ENCODE measurements at places on chromosomes 4 and X. TPM values are rescaled to one million over a fixed set of nuclear protein-coding genes. Genes with fewer than 3 reads are reported as not detected.

GRCh38 chrX:150203248-150203645 is 159.9 kb upstream of the MAMLD1 start:
- DNase-seq, result no peak

- peak; percentile 71 for DNase-seq
Observed at GRCh38 chr4:162163892-162164759, at the start of gene FSTL5. FSTL5 (minus strand) TSS chr4:162164000; CDS start chr4:162111396, 52,604 bp downstream.

DNA sequence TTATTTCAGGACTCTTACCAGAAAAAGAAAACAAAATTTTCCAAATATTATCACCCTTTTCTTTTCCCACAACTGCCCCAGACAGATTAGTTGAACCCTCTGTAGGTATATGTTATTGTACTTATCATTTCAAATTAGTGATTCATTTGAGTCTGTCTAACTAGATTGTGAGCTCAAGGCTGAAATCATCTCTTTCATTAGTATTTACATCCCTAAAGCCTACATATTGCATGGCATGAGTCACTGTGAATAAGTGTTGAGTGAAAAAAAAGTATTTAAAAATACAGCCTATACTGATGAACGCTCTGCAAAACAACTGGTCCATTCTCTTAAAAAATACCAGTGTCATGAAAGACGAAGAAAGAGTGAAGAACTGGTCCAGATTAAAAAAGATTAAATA is 3.9 kb downstream of the PAGE3 start:
- no peak for DNase-seq

The GPR82 gene
- 0.13 TPM for polyA plus RNA-seq

The FOXR2 gene
- not detected for polyA plus RNA-seq

DNA sequence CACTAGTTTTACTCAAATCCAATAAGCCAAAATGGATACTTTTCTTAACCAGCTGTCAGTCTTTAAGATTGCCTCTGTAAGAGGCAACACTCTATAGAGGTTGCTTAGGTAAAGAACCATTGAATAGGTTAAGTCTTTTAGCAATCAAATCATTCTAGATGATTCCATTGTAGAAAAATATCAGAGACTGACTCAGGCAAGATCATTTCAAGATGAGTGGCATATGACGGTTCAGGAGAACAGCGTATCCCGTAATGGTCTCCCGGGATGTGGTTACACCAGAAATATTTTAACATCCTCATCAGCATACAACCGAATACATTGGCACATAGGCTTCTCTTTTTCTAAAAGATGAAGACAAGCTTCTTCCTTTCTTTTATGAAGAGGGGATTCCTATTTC is 641.7 kb upstream of the AGA start:
- no peak for DNase-seq

DNA sequence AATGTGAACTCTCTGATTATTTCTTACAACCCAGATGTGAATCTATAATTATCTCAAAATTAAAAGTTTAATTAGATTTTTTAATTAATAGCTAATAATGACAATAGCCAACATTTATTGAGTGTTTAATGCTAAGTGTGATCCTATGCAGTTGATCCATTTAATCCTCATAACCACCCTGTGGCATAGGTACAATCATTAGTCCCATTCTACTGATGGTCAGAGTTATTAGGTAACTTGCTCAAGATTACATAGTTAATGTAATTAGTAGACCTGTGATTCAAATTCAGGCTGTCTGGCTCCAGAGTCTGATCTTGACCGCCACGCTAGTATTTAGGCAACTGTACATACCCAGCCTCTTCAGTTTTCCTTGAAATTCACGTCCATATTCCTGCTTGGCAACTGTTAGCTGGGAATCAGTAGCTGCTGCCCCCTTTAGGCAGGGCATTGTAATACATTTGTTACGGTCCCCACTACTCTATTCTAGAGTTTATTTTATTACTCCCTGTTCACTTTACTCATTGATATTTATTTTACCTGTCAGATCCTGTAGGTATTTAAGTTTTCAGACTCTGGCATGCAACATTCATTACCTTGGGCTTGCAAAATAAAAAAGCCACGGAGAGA is 20.6 kb upstream of the TEC start:
- DNase-seq, result no peak

The CCKAR gene
- polyA plus RNA-seq, result not detected

- no peak for DNase-seq
Observed at GRCh38 chr4:114225436-114225835, 246.0 kb upstream of the ARSJ start.

The MGARP gene
- polyA plus RNA-seq, result not detected

DNA sequence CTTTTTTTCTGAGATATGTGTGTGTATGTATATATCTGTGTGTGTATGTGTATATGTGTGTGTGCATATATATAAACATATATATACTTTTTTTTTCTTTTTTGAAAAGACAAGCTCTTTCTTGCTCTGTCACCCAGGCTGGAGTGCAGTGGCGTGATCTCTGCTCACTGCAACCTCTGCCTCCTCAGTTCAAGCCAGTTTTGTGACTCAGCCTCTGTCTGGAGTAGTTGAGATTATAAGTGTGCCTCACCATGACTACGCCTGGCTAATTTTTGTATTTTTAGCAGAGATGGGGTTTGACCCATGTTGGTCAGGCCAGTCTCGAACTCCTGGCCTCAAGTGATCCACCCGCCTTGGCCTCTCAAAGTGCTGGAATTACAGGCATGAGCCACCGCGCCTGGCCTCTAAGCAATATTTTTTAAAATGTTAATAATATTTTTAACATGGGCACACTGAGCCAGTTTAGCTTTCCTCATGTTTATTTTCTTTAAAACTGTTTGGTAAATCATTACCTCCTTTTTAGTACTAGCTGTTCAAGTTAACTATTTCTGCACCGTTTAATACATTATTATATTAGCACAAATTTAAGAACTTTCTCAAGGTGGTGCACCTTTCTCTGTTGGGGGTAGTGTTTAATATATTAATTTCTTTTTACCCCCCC is 33.3 kb downstream of the BBS12 start:
- DNase-seq, result no peak

- no peak for DNase-seq
Observed at GRCh38 chr4:77538144-77538543, 67.5 kb upstream of the CXCL13 start.

The ENOX2 gene
- polyA plus RNA-seq, result 11.9 TPM

GRCh38 chr4:79472036-79472435 is 64.0 kb upstream of the GK2 start:
- no peak for DNase-seq

GRCh38 chr4:36243355-36244256 is 708 bp downstream of the ARAP2 start:
- peak; percentile 47 for DNase-seq

GRCh38 chr4:100707786-100708185 is 190.0 kb upstream of the EMCN start:
- DNase-seq, result no peak

The CYLC1 gene
- not detected for polyA plus RNA-seq

- no peak for DNase-seq
Observed at GRCh38 chr4:7441201-7441600, 6.5 kb upstream of the PSAPL1 start.

GRCh38 chr4:139754938-139755337 is 89.3 kb downstream of the MGST2 start:
- DNase-seq, result no peak

The SAGE1 gene
- not detected for polyA plus RNA-seq

- DNase-seq, result no peak
Observed at GRCh38 chr4:122633211-122633610, 12.3 kb upstream of the IL21 start.

- peak; percentile 89 for DNase-seq
Observed at GRCh38 chr4:2800691-2801596, 8.1 kb downstream of the SH3BP2 start.

DNA sequence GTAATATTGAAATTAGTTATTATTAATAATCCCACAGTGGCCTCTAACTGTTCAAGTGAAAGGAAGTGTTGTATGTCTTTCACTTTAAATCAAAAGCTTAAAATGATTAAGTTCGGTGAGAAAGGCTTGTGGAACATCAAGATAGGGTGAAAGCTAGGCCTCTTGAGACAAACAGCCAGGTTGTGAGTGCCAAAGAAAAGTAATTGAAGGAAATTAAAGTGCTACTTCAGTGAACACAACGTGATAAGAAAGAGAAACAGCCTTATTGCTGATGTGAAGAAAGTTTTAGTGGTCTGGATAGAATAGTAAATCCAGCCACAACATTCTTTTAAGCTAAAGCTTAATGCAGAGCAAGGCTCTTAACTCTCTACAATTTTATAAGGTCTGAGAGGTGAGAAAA is 42.6 kb upstream of the IL13RA2 start:
- no peak for DNase-seq

- DNase-seq, result no peak
Observed at GRCh38 chr4:54558889-54559677, 98.7 kb upstream of the KIT start.

The FNIP2 gene
- polyA plus RNA-seq, result 13.5 TPM

GRCh38 chrX:96705905-96706304 is 21.3 kb downstream of the DIAPH2 start:
- DNase-seq, result no peak

DNA sequence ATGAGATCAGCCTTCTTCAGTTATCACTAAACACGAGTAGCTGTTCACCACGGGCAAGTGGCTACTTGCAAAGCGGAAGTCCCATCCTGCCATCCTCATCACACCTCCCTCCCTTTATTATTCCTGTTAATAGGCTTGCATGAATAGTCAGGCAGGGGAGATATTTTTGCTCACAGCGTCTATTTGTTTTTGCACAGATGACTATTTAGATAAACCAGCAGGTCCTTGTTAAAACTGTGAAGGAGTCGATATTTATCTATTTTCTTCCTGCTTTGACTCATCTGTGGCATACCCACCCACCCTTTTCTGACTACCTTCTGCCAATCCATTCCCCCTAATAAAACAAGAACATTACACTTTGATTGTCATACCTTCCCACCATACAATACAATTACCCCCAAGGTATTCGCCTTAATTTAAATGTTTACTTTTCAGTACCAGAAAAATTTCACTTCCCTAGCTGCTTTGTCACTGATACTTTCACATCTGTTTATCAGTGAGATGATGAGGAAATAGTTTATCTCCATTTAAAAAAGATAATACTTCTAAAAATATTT is 96.6 kb upstream of the BANK1 start:
- no peak for DNase-seq

GRCh38 chr4:15006416-15007024 is 4.2 kb downstream of the CPEB2 start:
- DNase-seq, result no peak

The TCEAL7 gene
- 288 TPM for polyA plus RNA-seq

DNA sequence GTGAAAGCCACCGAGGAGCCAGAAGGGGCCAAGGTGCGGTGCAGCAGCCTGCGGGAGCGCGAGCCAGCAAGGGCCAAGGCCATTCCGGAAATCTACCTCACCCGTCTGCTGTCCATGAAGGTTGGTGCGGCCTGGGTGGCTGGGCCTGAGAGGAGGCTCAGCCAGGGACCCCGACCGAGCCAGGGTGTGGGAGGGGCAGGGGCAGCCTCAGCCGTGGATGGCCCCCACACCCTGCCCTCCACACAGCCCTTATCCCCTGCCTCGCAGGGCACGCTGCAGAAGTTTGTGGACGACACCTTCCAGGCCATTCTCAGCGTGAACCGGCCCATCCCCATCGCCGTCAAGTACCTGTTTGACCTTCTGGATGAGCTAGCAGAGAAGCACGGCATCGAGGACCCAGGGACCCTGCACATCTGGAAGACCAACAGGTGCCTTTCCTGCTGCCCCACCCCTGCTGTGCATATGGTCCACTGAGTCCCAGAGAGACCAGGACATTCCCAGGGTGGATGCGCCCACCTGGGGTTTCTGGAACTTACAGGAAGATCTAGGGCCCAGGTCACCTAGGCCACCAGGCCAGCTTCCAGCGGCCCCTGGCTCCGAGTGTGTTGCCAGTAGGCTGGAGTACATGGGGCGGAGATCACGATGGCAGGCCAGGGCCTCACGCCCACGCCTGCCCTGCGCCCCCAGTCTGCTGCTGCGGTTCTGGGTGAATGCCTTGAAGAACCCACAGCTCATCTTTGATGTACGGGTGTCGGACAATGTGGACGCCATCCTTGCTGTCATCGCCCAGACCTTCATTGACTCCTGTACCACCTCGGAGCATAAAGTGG is 3.4 kb upstream of the SRPK3 start:
- DNase-seq, result no peak

DNA sequence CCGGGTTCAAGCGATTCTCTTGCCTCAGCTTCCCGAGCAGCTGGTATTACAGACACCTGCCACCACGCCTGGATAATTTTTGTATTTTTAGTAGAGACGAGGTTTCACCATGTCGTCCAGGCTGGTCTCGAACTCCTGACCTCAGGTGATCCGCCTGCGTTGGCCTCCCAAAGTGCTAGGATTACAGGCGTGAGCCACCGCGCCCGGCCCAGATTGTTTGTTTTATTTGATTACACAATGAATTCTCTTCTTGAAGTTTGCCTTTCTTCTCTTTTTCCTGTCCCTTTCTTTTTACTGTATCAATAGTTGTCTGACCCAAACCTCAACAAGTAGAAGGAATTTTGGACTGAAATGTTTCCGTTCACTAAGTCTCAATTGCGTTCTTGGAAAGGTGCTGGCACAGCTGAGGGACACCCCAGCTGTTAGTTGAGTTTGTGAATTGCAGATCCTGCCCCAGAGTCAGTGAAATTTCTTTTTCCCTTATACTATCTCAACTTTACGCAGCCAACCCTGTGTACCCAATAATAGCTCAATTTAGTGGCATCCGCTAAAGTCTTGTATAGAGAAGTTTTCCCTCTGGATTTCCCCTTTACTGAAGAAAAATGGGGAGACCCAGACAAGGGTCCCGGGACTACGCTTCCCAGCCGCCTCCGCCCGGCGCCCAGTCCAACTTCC is 639 bp upstream of the MTM1 start:
- no peak for DNase-seq

DNA sequence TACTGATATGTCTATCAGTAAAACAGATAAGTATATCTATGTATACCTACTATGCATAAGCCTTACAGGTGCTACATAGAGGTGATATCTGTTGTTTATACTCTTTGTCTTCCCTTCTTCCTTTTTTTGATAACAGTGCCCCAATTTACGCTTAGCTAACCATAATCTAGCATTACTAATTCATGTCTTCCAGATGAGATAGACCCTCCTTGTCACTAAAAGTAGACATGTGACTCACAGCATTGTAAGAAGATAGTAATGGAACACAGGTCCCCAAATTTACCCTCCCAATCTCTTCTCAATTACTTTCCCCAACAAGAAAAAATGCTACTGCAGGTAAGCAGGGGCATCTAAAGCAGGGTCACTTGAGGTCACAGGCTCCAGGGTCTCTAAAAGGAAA is 7.9 kb upstream of the NFKB1 start:
- no peak for DNase-seq

- DNase-seq, result peak; percentile 43
Observed at GRCh38 chr4:10582059-10582686, 102.4 kb downstream of the CLNK start.

DNA sequence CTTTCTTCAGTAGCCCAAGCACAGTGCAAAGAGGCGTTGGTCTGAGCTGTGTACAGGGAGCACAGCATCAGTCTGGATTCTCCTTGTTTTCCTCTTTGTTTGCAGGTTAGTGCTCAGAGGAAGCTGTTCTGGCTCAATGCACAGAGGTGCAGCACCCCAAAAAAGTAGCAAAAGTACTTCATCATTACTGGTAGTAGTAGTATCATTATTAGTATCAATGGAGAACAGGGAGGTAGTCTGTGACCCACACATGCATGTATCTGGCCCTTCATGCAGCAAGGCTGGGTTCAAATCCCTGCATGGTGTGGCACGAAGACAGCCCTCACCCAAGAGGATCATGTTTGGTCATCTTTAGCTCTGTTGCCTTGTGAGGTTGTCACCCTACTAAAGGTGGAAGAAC is 68.7 kb downstream of the CXXC4 start:
- DNase-seq, result no peak

- DNase-seq, result no peak
Observed at GRCh38 chr4:165294907-165295306, 32.6 kb upstream of the MSMO1 start.

All from muscle of arm (tissue), 14 donors.